ENCODE measurements at places on chromosomes 4 and X. TPM values are rescaled to one million over a fixed set of nuclear protein-coding genes. Genes with fewer than 3 reads are reported as not detected.
A peak's percentile ranks its signal among the peaks of the same experiment; 100 is the strongest.

- no peak for DNase-seq
- no peaks in the 10 kb centered on the region for H3K4me1 ChIP-seq
- H3K36me3 ChIP-seq, result peaks cover 66% of the 10 kb centered on the region
- H3K27ac ChIP-seq, result no peak overlapping the region
- H3K4me3 ChIP-seq, result no peak overlapping the region
- no peaks in the 10 kb centered on the region for H3K27me3 ChIP-seq
Measured at GRCh38 chrX:40050532-40050931, 47.2 kb downstream of the BCOR start.

DNA sequence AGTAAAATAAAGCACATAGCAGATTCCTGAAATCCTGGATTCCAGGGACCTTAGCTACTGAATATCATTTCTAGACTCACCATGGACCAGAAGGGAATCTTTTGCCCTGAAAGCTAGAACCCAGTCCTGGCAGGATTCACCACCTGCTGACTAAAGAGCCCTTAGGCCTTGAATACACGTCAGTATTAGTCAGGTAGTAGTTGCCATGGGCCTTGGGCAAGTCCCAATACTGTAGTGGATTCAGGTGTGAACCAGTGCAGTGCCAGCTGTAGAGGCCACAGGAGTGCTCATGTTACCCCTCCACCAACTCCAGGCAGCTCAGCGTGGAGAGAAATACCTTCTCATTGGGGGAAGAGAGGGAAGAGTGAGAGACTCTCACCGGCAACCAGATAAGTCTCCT, 64.1 kb upstream of the UBQLN2 start:
- DNase-seq, result no peak
- H3K4me1 ChIP-seq, result no peaks in the 10 kb centered on the region
- H3K27ac ChIP-seq, result no peak overlapping the region

DNA sequence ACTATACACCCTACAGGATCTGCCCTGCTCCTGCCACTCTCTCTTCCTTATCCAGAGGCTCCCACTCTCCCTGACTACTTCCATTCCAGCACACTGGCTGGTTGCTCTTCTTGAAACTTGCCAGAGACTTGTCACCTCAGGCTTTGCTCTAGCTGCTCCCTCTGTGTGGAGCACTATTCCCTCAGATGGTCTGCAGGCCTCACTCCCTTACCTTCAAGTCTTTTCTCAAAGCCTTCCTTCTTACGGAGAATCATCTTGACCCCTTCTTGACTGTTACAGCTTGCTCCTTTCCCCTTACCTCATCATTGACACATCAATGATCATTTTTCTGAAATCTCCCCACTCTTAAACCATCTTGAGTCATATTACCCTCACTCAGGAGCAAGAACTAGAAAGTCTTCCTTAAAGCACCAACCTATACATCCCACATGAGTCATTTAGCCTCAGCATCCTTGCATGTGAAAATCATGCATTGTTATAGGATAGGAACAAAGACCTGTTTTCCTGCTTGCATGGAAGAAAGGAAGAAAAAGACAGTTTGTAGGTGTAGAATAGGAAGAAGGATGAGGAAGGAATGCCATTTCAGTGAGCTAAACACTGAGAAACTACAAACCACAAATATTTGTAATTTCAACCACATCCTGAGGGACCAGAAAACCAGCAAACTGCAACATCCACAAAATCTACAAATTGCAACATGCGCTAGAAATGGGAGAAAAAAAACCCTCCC, 55.7 kb downstream of the ANTXR2 start:
- H3K27ac ChIP-seq, result peak overlapping the region; percentile 75
- no peak overlapping the region for H3K4me3 ChIP-seq
- H3K27me3 ChIP-seq, result no peaks in the 10 kb centered on the region

- peaks cover 22% of the 10 kb centered on the region for H3K27me3 ChIP-seq
- no peaks in the 10 kb centered on the region for H3K36me3 ChIP-seq
- H3K27ac ChIP-seq, result peak overlapping the region; percentile 42
- peak; percentile 9 for DNase-seq
Measured at GRCh38 chr4:155667222-155667567, 547 bp downstream of the GUCY1A1 start.

- no peak for DNase-seq
- peaks cover 75% of the 10 kb centered on the region for H3K4me1 ChIP-seq
- no peak overlapping the region for H3K4me3 ChIP-seq
- H3K27ac ChIP-seq, result peak overlapping the region; percentile 42
- no peaks in the 10 kb centered on the region for H3K27me3 ChIP-seq
Measured at GRCh38 chrX:65994519-65995506, 45.1 kb downstream of the VSIG4 start.

DNA sequence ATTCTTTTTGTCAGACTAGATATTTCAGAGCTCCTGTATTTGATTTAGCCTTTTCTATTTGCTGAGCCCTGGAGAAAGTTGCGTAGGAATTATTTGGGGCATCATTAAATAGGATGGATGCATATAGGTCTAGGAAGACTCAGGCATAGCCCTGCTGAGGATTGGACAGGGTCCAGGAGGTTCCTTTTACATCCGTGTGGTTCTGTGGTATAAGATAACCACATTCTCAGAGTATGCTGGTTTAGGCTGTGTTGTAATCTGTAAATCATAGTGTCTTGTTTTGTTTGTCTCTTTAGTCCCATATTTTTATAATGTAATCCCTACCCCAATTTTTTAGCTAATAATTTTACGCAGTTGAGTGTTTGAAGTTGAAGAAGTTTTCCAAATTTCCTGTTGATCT, 513.7 kb downstream of the RPA4 start:
- H3K36me3 ChIP-seq, result no peaks in the 10 kb centered on the region
- H3K4me3 ChIP-seq, result no peak overlapping the region
- H3K27me3 ChIP-seq, result no peaks in the 10 kb centered on the region
- no peak overlapping the region for H3K27ac ChIP-seq
- no peak for DNase-seq

DNA sequence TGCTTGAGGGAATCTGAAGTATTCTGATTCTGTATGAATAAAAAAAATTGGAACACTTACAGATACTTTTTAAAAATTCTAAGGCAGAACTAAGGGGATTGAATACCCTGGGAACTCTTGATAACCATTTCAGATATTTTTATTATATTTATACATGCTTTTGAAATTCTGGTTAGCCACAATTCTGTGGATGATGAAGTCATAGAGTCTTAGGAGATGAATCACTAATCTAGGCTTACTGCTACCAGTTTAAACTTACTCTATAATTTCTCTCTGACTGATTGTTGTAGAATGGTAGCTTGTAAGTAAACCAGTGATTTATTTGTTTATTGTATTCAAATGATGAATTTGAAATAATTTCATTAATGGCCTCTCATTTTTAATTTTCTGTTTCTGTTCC, 11.4 kb upstream of the SLAIN2 start:
- no peak overlapping the region for H3K27ac ChIP-seq
- no peak for DNase-seq
- H3K4me3 ChIP-seq, result no peak overlapping the region
- H3K27me3 ChIP-seq, result no peaks in the 10 kb centered on the region

DNA sequence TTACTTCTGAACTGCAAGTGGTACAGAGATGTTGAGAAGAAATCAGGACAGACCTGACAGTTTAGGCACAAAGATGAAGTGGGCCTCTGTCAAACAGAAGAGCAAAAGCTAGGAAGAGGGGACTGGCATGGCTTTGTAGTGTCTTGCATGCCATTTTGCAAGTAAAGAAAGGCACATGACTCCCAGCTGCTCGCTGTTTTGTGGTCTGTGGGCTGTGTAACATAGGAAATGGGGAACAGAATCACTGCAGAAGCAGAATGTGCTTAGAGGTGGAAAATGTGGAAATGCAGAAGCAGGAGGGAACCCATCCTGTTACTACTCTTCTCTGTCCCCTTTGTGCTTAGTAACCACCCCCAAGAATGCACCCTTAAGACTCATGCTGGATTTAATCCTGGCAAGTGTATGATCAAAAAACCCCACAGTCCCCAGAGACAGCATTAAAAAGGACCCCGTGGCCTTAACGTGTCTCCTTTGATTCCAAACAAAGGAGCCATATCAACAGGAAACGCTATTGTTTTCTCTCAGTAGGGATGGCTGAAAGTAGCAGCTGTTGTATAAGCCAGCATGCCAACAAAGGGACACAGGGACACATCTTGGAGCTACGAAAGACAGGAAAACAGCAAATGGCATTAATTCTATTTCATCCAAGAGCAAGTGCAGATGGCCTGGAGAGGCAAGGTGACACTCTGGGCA, 177.6 kb upstream of the GLRA2 start:
- no peaks in the 10 kb centered on the region for H3K27me3 ChIP-seq
- H3K4me1 ChIP-seq, result no peaks in the 10 kb centered on the region
- no peak overlapping the region for H3K4me3 ChIP-seq
- DNase-seq, result no peak
- H3K36me3 ChIP-seq, result no peaks in the 10 kb centered on the region
- H3K27ac ChIP-seq, result no peak overlapping the region

- no peaks in the 10 kb centered on the region for H3K36me3 ChIP-seq
- no peak overlapping the region for H3K4me3 ChIP-seq
- DNase-seq, result no peak
Measured at GRCh38 chr4:138871555-138871875, 144.1 kb upstream of the NOCT start.

GRCh38 chr4:165096776-165097175, 15.9 kb downstream of the TMEM192 start:
- peaks cover 58% of the 10 kb centered on the region for H3K36me3 ChIP-seq
- H3K27ac ChIP-seq, result no peak overlapping the region
- DNase-seq, result no peak
- H3K27me3 ChIP-seq, result no peaks in the 10 kb centered on the region
- no peaks in the 10 kb centered on the region for H3K4me1 ChIP-seq

GRCh38 chr4:141763374-141763773, 127.0 kb downstream of the IL15 start:
- H3K4me1 ChIP-seq, result no peaks in the 10 kb centered on the region
- no peaks in the 10 kb centered on the region for H3K27me3 ChIP-seq
- no peak overlapping the region for H3K27ac ChIP-seq
- no peaks in the 10 kb centered on the region for H3K36me3 ChIP-seq
- DNase-seq, result no peak

GRCh38 chr4:172707622-172708021, 461.0 kb upstream of the GALNT7 start:
- no peak overlapping the region for H3K27ac ChIP-seq
- H3K4me3 ChIP-seq, result no peak overlapping the region
- H3K36me3 ChIP-seq, result no peaks in the 10 kb centered on the region
- no peak for DNase-seq

GRCh38 chrX:55210931-55211677, 9.0 kb upstream of the PAGE5 start:
- H3K27me3 ChIP-seq, result no peaks in the 10 kb centered on the region
- DNase-seq, result no peak
- no peaks in the 10 kb centered on the region for H3K4me1 ChIP-seq
- H3K36me3 ChIP-seq, result no peaks in the 10 kb centered on the region
- H3K4me3 ChIP-seq, result no peak overlapping the region

GRCh38 chrX:7149411-7149810, 1.5 kb upstream of the PUDP start:
- no peak overlapping the region for H3K4me3 ChIP-seq
- no peak overlapping the region for H3K27ac ChIP-seq
- H3K4me1 ChIP-seq, result peaks cover 21% of the 10 kb centered on the region
- H3K27me3 ChIP-seq, result no peaks in the 10 kb centered on the region

The SLC6A8 gene
- 0.23 TPM for polyA plus RNA-seq

The CXorf49 gene
- not detected for polyA plus RNA-seq

The RGN gene
- not detected for polyA plus RNA-seq

The TMSB15B gene
- 2.2 TPM for polyA plus RNA-seq

The DGAT2L6 gene
- polyA plus RNA-seq, result not detected
